Panc1 (cell line): ENCODE measurements at places on chromosomes 1 and 21.
A peak's percentile ranks its signal among the peaks of the same experiment; 100 is the strongest.

DNA sequence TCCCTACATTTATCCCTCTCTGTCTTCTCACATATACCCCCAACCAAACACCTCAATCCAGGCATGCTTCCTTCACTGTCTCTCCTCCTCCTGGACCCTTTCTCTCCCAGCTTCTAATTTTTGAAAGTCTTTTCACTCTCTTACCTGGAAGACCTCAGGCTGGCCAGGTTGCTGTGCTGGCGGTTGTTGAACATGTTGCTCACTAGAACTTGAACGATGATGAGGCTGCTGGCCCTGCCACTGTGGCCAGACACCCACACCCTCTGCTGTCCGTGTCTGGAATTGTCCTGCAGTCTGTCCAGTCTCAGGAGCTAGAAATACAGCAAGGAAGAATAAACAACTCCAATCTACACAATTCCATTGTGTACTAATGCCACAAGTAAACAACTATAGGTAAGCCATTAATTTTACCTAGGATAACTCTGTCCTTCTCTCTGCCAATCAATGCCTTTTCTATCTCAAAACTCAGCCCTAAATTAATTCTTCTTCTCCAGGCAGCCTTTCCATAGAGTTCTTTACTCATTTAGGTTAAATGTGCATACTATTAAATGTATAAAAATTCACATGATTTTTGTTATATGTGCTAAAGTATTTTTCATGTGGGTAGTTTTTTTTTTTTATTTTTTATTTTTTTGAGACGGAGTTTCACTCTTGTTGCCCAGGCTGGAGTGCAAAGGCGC lies 5.1 kb upstream of the CTSK start:
- DNase-seq, result peak; percentile 42

DNA sequence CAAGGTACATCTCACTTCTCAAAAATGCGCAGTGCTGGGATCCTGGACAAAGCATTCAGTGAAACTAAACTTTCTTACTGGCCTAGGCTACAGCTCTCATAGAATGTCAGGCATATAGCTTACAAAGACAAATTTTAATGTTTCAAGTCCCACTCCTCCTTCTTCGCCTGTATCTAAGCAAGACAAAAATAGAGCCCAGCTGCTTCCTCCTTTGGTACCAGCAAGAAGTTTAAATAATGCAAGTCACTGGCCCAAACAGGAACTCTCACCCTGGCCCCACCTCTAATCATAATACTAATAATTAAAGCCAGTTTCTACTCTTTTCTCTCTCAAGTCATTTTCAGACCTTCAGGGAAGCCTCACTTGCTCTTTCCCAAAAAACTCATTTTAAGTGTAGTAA lies 1267.9 kb downstream of the MRPL39 start:
- DNase-seq, result no peak

DNA sequence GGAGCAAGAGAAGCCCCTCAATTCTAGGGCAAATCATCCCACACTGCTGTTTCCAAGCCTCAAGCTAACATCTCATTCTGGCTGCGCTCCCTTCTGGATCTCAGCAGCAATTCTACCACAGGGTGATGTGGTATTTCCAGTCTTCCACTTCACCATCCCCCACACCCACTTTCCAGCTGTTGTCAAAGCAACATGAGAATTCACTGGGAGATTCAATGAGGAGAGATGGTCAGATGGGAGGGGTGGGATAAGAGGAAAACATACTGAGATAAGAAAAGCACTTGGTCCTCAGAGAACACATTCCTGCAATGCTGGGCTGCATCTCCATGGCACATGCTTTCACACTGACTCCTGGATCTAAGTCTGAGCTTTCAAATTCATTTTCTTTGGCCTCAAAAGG lies 47.3 kb upstream of the LRRC52 start:
- no peak for DNase-seq

- DNase-seq, result no peak
Observed at GRCh38 chr21:14474995-14475394, 71.1 kb downstream of the SAMSN1 start.
